ENCODE measurements at places on chromosomes 2 and 18. TPM values are rescaled to one million over a fixed set of nuclear protein-coding genes. Genes with fewer than 3 reads are reported as not detected.

GRCh38 chr18:8073167-8073566 lies 506.1 kb downstream of the PTPRM start:
- DNase-seq: no peak

- DNase-seq: no peak
These were observed 33.1 kb downstream of the RAMP1 start for GRCh38 chr2:237892478-237892877.

GRCh38 chr18:74996996-74997395 lies 211.9 kb downstream of the PTGR3 start:
- no peak for DNase-seq

- DNase-seq: no peak
These were observed 229.5 kb downstream of the ETAA1 start for GRCh38 chr2:67626656-67627055.

GRCh38 chr2:29059624-29060023 lies 14.7 kb downstream of the PCARE start:
- no peak for DNase-seq

GRCh38 chr2:4356109-4356508 lies 652.7 kb downstream of the DCDC2C start:
- no peak for DNase-seq

DNA sequence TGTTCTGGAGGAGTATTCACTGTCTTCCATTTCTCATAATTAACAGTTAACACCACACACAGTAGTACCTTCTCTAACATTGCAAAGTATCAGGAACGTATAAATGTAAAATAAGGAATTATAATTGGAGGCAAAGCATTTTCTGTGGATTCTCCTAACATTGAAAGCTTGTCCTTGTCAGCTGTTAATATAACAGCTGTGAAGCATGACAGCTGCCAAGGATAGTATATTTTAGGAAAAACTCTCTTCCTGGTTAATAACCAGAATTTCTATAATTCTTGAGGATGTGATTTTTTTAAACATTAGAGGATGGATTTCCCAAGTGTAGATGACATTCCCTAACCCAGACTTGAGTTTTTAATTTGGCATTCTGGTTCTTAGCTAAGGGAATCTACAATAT lies 110.3 kb downstream of the EPC2 start:
- DNase-seq: no peak

DNA sequence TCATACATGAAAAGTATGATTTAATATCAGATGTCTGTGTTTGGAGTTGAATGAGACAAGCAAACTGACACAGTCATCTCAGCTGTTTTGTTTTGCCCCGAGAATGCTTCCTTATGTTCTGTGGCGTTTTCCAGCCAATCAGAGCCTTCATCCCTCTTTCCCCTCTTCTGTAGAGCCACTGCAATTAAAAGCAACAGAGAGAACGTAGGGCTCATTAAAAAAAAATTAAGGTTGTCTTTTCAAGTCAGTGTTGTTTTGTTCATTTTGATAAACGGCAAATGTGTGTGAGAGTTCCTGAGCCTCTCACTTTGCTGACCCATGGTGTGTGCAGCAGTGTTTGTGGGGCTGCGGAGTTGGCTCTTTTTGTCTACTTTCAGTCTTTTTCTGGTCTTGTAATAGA lies 216.0 kb downstream of the FHOD3 start:
- DNase-seq: no peak

- DNase-seq: peak; percentile 30
These were observed 593 bp downstream of the ZNF514 start for GRCh38 chr2:95158891-95159619.

- no peak for DNase-seq
These were observed 63.1 kb downstream of the CIB4 start for GRCh38 chr2:26578113-26578458.

DNA sequence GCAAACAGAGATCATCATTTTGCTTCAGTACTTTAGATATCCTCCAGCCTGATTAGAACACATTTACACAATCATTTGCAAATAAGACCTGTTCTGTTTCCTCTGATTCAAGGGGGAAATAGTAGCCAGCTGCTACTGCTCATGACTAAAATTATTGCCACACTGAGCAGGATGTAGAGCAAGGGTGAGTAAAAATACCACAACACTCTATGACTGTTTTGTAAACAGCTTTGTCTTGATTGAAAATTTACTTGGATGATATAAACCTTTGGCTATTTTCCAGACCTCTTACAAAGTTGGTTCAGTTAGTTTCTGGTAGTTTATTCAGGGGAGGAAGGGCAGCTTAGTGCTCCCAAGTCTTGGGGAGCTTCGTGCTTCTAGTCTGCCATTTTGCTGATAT lies 286.4 kb upstream of the CNTNAP5 start:
- DNase-seq: no peak

DNA sequence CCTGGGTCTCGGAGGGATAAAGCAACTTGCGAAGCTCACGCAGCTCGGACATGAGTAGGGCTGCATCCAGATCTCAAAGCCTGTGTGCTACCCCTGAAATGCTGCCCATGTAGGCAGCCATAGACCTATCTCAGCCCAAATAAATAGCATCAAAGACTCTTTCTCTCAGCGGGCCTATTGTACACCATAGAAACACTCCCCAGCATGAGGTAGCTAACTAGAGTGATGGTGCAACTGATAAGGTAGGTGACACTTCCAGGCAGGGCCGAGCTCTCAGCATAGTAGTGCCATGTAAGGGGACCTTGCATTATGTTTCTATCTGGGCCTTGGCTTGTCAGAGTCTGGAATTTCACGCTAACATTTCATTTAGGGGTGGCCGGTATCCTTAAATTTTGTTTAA lies 52.4 kb downstream of the RABL2A start:
- DNase-seq: no peak

DNA sequence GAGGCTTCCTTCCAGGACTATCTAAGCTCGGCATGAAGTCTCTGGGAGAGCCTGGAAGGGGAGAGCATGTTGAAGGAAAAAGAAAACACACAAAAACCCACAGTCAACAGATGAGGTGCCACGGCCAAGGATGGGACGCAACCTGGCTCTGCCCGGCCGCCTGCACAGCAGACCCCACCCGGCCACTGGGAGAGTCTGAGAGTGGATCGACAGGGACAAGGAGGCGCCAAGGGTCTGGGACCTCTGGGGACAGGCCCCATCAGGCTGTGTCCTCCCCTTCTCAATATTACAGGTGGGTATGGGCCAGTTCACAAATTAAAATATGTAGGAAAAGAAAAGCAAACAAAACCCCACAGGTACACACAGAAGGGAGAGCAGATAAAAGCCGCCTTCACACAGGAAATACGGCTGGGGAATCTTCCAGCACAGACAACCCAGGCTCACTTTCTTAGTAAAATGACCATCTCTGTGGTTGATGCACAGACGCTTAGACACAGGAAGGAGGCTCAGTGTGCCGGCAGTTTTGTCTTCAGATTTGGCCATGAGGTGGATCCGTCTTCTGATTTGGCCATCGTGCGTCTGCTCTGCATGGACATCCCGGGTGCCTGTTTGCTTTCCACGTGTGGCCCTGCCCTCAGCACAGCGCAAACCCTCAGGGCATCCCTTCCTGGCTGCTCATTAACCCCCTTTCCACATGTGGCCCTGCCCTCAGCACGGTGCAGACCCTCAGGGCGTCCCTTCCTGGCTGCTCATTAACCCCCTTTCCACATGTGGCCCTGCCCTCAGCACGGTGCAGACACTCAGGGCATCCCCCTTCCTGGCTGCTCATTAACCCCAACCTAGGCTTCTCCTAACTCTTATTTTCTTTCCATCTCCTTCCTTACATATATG lies 138.4 kb downstream of the EIPR1 start:
- no peak for DNase-seq

DNA sequence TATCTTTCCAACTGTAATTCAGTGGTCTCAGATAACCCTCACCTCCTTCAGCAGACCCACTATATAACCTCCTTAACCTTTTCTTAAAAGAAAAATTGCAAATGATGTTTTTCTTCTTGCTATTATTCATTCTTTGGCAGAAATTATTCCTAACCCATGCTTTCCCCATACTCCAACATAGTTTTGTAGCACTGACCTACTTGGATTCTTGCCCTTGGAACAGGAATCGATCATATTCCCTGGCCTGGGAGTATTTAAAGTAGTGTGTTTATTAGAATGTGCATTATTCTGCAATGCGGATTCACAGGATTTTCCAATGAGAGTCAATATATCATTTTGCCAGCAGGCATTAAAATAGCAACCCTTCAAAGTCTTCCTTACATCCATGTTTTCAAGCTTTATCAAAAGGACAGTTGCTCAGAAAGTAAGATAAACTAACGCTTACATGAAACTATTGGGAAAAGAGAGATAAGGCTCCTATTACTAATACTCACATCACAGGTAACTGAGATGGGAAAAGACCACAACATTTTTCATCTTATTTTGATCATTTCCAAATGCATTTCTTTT lies 37.4 kb downstream of the CHN1 start:
- DNase-seq: no peak

DNA sequence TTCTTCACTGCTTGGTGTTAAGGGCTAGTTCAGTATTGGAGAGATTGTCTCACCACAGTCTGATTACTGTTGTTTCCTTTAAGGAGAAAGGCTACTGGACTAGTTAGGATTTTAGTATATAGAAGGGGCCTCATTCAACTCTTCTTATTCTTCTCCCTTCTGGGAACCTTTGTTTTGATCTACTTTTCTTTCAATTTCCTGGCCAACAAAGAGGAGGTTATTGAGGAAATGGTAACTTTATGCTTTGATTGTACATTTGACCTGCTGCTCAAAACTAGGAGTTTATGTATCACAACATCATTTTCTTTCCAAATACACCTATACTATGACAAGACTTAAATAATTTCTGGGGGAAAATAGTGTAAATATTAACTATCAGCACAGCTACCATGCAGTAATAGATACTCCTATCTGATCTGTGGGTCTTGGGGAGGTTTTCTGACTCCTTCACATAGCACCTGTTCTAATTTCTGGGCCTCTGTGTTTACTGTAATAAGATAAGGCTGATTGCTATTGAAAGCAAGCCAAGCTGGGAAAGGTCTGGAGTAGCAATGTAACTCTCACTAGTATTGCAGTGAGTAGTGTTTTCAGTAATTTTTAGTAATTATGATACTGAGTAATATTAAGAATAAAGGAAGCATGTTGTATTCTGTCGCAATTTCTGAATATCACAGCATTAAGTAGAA lies 395.3 kb downstream of the NUP35 start:
- DNase-seq: no peak

DNA sequence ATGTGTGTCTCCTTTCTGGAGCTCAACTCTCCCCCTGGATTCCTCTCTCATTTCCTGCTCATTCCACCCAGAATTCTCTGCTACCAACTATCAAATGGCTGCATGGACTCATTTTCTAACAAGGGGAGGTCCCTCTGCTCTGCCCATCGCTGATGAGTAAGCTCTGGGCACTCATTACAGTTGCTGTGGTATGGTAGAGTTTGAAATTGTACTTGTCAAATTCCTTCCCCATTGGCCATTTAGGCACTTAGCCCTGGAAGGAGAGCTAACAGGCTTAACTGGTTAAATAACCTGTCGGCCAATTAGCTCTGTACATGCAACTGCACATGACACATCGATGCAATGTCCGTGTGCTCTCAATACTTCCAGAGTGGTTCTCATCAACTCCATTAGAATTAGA lies 20.4 kb downstream of the COL6A3 start:
- DNase-seq: no peak

DNA sequence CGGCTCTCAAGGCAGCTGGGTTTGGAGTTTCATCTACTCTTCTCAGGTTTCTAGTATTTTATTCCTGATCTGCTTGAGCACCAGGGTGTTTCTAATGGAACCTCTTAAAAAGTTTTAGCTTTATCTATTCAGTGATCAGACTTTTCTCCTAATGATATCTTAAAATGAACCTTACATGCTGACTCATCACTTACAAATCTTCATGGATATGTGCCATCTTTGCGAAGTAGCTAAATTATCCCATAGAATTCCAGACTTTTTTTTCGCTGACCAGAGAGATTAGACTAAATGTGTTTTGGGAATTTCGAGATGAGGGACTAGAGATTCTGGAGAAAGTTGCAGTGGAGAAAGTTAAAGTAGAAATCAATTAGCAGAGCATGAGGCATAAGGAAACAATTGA lies 401.0 kb downstream of the GRB14 start:
- DNase-seq: no peak

GRCh38 chr2:132477962-132478361 lies 61.4 kb downstream of the GPR39 start:
- no peak for DNase-seq

DNA sequence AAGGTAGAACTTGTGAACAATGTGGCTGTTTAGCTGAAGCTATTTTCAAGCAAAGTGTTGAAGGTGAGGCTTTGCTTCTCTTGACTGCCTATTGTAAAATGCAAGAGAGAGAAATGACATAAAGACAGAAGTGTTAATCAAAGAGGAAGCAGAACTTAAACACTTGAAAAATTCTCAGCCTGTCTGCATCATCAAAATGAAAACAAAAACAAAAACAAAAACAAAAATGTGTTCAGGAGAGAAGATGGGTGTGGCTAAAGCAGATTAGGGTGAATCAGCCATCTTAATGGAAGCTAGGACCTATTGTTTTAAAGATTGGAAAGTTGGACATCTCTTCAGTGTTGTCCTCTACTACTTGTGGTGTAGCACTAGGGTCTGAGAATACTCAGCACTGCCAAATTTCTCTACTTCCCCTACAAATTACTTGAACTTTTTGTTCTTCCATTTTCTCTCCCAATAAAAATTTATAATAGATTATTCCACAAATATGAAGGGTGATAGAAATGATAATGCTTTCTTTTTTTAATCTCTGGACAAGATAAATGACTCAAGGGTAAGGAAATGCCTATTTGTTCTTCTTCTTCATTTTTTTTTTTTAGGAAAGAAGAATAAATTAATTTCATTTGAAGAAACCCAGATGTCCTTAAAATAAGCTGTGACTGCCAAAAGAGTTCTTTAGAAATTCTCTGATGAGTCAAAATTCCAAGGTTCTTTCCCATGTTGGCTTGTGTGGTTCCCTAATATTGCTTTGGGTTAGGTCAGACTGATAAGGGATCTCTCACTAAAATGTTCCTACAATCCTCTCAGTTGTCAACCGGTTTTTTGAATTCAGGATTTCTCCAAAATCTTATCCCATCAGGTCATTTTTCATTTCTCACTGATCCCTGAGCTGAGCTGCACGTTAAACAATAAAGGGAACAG lies 571.2 kb upstream of the ZEB2 start:
- DNase-seq: no peak

Gene SYT4
- under 0.01 TPM for total RNA-seq

Gene FHOD3
- not detected for total RNA-seq

Gene CCBE1
- under 0.01 TPM for total RNA-seq

Gene LRPPRC
- total RNA-seq: 24.8 TPM

Gene C1D
- total RNA-seq: 4.8 TPM

Gene POTEJ
- under 0.01 TPM for total RNA-seq

Gene TMEM178A
- 0.81 TPM for total RNA-seq

Measured in hematopoietic multipotent progenitor cell (in vitro differentiated cells).